EL (cell line): ENCODE measurements at places on chromosomes 5 and 9.

DNA sequence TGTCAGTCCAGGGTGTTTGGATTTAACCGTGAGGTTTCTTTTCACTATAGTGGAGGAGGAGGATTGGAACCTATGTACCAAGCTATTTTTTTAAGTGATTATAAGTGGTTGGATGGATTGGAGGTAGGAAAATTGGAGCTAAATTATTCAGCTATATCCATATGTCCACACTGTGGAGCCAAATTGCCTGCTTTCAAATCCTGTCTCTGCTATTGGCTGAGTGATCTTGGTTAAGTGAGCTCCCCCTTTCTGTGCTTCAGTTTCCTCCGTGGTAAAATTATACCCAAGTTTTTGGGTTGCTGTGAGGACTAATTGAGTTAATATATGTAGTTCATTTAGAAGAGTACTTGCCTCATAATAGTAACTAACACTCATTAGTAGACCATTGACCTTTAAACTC, 2.5 kb downstream of the CENPP start:
- DNase-seq = peak; percentile 48

DNA sequence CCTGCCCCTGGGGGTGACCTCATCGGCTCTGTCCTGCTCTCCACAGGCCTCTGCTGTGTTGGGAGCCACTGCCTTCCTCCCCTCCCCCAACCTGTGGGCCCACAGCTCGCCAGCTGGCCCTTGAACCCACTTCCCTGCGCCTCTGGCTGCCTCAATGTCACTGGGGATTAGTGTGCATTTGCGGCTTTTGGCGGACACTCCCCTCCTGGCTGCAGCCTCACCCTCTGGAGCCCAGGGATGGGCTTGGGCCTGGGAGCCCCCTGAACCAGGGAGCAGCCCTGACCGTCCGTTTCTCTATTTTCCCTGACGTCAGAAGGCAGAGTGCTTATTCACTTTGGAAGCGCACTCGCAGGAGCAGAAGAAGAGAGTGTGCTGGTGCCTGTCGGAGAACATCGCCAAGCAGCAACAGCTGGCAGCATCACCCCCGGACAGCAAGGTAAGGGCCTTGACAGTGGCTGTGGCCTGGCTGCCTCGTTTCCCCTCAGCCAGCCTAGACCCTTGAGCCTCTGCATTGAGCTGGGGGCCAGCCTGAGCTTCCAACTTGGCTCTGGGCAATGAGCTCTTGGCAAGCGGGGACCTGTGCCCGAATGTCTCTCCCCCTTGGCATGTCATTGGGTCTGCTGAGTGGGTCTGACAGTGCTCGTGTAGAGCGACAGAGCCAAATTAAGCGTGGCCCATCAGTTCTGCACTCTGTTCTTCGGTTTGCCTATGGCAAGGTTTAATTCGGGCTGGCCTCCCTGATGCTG, 73.1 kb downstream of the RGS3 start:
- DNase-seq = no peak

- DNase-seq = peak; percentile 86
Measured at GRCh38 chr5:143001764-143002351, 231.7 kb downstream of the ARHGAP26 start.

DNA sequence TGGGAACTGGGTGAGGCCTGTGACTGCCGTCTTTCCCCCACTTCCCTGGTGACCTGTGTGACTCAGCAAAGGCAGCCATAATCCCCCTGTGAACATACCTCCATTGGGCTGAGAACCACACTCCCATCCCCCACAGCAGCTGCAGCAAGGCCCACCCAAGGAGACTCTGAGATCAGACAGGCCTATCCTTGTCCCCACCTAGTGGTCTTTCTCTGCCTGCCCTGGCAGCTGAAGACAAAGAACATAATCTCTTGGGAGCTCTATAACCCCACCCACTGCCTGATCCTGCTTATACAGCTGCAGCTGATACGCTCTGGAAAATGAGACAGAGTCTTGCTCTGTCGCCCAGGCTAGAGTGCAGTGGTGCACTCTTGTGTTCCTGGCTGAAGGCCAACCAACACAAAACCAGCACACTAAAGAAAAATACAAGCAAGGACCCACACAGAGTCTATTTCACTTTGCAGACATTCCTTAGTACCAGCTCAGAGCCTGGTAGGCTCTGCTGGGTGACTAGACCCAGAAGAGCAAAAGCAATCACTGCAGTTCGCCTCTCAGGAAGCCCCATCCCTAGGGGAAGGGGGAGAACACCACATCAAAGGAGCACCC, 106.7 kb downstream of the MCTP1 start:
- peak; percentile 27 for DNase-seq

DNA sequence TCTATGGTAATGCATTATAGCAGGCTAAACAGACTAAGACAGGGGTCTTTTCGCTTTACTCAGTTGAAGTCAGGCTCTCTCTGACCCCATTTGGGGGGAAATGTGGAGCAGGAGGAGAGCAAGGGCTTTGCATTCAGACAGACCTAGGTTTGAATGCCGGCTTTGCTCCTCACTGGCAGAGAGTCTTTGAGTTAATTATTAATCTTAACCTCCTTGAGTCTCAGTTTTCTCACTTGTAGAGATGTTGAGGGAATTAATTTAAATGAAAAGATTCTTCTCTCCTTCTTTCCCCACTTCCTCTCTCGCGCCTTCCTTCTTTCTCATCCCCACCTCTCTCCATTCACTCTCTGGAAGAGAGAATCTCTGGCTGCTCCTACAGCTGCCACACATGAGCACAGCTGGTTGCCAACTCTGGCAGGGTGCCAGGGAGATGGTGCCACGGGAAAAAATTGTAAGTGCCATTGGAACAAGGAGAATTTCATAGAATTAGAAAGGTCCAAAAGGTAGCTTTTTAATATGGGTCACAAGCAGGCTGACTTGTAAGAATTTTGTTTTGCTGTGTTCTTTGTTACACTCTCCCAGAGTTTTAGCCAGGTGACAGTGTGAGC, 25.2 kb upstream of the GLRA1 start:
- no peak for DNase-seq
